ENCODE measurements at places on chromosomes 2 and 18.

GRCh38 chr2:15521641-15522181 is 39.4 kb downstream of the NBAS start:
- no peak for DNase-seq

DNA sequence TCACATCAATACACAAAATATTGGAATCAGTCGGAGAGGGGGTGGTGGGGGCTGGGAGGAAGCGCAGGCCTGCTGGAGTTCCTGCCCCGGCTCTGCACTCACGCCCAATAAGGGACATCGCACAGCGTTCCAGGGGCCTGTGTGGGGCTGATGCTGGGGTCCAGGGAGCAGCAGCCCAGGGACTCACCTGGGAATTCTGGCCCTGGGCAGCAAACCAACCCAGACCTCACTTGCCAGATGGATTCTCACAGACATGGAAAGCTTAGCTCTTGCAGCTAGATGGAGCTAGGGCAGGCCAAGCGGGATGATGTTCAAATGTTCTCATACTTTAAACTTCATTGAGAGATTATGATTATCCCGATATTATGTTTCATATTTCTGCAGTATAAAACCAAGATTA is 266.6 kb upstream of the TANK start:
- no peak for DNase-seq

GRCh38 chr2:63764630-63765029 is 77.1 kb upstream of the UGP2 start:
- no peak for DNase-seq

DNA sequence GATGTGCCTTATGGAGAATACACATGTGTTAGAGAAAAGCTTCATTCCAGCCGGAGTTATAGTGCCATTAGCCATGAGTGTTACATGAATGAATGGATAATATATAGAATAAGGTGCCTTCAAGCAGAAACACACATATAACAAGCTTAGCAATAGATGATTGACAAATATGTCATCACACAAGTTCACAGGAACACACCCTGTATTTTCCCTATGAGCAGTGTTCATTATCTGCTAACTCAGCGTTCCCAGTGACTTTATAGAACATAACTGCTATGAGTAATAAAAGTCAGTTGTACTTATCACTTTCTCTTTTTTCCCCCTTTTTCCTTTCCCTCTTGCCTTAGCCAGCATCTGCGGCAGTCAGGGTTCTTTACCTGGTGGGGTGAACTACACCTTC is 65.1 kb downstream of the TIMM21 start:
- no peak for DNase-seq

DNA sequence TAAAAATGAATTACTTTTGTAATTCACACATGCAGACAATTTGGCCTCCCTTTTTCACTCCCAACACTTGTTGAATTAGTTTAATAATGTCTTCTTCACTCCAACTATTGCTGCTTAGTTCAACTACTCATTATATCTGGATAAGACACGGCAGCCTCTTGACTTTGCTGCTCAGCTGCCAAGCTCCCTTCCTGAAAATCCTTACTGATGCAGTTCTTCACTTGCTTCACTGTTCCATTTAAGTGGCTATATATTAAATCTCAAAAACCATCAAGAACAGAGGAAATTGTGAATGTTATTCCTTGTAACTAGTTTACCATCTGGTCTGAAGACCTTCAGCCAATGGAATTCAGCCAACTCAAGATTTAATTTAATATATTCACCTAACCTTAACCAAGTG is 127.1 kb downstream of the NCOA1 start:
- DNase-seq: no peak

DNA sequence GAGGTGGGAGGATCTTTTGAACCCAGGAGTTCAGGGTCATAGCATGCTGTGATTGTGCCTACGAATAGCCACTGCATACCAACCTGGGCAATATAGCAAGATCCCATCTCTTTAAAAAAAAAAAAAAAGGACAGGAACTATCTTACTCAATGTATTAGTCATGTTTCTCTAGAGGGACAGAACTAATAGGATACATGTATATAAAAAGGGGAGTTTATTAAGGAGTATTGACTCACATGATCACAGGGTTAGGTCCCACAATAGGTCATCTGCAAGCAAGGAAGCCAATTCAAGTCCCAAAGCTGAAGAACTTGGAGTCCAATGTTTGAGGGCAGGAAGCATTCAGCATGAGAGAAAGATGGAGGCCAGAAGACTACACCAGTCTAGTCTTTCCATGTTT is 18.8 kb upstream of the CASP10 start:
- no peak for DNase-seq

GRCh38 chr2:37020212-37020886 is 54.0 kb upstream of the STRN start:
- DNase-seq: no peak
